ENCODE measurements at places on chromosomes 5 and 9.
A peak's percentile ranks its signal among the peaks of the same experiment; 100 is the strongest.

GRCh38 chr9:86838519-86839497 is 108.5 kb downstream of the GAS1 start:
- peak; percentile 77 for DNase-seq

DNA sequence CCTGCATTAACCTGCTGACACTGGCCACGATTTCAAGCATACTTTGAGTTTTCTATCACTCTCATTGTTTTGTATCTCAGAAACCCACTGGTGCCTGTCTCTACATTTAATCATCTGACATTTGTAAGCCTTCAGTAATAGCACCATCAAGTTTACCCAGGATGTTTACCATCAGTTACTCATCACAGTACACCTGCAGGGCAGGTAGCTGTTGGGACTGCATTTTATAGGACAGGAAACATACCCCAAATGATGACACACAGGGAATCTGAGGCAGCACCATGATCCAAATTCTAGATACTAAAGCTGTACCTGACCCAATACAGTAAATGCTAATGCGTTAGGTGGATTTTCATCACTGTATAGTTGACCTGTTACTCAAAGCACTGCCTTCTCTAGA is 114.2 kb downstream of the FEM1C start:
- no peak for DNase-seq

DNA sequence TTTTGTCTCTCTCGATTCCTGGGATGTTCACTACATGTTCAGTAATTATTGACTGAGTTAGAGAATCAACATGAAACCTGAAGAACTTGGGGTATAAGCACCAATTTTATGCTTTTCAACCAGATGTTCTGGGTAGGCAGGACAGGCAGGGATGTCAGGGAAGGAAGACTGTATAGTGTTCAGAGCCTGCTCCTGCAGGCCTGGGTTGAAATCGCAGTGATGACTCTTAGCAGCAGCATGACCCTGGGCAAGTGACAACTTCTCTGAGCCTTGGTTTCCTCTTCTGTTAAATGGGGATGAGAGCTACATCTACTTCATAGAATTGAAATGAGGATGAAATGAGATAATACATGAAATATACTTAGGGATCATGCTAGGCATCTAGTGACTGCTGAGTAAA is 29.7 kb upstream of the PANK3 start:
- DNase-seq, result no peak

DNA sequence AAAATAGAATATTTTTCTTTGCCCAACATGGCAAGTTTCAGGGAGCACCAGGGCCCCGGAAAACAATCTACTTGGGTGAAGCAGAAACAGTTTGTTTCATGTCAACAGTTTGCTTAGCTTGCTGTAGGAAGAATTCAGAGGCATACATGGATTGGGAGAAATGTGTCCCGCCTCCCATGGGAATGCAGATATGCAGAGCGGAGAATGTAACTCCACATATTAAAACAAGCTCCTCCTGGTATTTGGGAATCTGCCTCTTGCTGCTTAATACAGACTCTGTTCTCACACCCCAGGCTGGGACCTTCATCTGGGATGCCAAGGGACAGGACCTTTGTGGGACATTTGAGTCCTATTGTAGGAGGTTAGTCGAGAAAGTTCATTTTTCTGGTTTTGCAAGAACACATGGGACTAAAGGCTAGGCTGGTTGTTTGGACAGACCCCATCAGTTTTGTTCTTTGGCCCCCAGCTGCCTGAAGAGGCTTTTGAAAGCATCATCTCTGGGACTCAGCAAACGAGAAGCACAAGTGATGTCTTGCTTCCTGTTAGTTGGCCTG is 220.5 kb upstream of the ADRA1B start:
- no peak for DNase-seq

- DNase-seq, result no peak
These were observed 35.8 kb downstream of the ALG2 start for GRCh38 chr9:99185934-99186333.

DNA sequence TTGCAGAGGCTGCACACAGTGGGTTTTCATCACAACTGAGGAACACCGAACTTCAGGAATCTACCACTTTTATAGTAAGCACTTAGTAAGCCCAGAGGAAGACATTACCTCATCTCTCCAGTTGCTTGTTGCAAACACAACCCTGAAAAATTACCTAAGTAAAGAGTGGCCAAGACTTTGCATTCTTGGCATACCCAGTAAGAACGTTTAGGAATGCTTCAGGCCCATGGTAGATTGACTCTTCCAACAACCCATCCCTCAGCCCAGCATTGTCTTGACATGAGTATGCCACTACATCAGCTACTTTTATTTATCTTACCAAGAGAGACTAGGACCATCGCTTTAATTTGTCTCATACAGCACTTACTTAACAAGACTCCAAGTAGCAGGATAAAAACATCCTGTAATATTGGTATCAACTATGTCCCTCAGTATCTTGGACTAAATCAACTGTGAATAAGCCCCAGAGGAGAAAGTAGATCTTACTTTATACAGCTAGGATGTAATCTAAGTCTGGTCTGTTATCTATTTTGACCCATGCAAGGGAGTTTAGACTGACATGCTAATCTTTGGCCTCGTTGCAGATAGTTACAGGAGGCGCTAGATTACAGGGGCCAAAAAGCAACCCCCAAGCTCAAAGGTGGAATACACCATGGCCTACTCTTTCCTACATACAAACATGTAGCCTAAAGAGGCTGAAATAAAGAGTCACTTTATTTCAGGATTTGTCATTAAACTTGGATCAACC is 114.9 kb downstream of the INVS start:
- no peak for DNase-seq
